ENCODE measurements at places on chromosomes 7 and 10.

- no peak for DNase-seq
Observed at GRCh38 chr10:12434277-12434676, 84.9 kb downstream of the CAMK1D start.

DNA sequence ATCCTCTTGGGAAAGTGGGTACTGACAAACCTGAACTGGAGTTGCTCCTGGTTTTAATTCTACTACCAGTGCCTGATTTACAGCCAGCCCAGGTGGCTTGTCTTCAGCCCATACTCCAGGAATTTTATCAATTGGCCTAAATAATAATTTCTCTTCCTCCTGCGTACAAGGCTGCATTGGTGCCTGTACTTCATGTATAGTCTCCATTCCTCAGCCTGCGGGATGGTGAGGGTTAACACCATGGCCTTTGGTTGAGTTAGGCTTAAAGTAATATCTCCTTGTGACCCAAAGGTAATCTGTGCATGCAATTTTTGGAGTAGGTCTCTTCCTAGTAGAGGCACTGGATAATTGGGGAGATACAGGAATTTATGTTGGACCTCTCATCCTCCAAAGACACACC lies 5.5 kb upstream of the ZNF117 start:
- DNase-seq = no peak

GRCh38 chr7:157124690-157125089 lies 14.0 kb upstream of the UBE3C start:
- no peak for DNase-seq

DNA sequence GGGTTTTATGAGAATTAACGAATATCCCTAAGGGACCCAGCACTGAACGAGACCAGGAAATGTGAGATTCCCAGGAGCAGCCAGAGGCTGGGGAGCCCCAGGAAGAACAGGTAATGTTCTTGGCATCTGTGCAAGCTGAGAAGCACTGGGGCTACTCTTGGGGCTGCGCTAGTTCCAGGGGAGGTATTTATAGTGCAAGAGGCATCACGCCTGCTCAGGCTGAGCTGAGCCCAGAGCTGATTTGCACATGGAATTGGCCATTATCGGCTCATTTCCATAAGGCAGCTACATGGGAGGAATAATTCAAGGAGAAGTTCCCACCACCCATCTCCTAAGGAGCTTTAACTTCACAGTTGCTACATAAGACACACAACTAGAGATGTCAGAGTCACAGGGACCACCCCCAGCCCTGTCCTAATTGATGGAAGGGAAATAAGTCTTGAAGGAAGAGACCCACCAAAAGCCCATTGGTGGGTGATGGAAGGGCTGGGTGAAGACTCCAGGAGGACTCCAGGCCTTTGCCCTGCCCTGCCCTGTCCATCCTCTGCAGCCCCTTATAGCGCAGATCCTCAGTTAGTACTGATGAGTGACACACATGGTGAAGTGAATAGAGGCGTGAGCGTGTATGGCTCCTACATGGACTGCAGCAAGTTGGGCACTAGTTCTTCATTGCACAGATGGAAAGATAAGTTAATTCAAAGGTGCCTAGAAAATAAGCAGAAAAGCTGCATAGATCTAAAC lies 178.9 kb downstream of the GRID1 start:
- DNase-seq = no peak

DNA sequence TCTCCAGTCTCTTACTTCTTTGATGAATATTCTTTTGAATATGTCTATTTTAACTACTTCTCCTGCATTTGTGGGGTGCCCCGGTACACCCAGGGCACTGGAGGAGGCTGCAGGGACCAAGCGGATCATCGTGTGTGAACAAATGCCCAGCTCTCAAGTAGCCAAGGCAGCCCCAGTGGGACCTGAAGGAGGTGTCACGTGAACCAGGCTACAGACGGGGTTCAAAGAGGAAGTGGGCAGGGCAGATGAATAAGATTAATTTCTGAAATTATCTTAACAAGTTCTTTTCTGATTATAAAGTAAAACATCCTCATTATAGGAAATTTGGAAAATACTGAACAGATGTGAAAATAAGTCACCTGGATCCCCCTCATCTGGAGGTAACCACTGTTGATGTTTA lies 78.4 kb upstream of the DUSP5 start:
- no peak for DNase-seq

GRCh38 chr7:130966246-130967009 lies 232.4 kb upstream of the KLF14 start:
- no peak for DNase-seq

DNA sequence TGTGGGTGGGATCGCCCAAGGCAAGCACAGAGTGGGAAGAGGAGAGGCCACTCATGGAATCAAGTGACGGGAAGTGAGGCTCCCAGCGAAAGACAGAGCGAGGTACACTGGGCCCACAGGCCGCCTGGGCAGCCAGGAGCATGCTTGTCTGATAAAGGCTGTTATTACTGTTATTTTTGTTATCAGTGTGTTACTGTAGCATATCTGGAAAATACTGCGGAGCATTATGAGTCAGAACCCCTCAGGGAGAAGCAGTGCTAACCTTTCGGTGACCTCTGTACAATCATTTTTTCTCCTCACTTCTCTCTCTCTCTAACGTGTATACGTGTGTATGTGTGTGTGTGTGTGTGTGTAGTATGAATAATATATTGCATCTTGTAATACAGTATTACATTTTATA lies 3.8 kb upstream of the TCERG1L start:
- DNase-seq = no peak

DNA sequence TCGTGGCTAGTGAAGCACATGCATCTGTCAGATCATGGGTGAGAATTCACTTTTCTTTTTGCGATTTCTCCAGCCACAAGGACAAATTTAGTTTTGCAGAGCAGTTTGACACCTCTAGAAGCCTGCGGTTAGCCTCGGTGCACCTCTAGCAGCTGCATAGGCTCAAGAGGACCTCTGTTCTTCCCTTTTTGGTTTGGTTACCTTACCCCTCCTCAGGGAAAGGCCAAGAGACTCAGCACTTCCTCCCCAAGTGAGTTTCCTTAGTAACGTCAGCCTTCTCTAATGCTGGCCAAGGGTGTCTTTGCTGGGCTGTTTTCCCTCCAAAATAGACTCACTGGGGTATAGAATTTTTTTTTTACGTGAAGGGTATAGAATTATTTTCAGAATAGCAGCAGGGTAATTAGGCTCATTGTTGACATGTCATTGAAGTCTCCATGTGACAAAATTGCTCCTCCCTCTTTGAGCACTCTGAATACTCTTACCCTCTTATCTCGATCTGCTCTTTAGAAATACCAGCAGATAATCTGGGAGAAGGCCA lies 97.8 kb downstream of the AUTS2 start:
- no peak for DNase-seq

- no peak for DNase-seq
Observed at GRCh38 chr7:89334797-89335196, 539.3 kb upstream of the TEX47 start.

DNA sequence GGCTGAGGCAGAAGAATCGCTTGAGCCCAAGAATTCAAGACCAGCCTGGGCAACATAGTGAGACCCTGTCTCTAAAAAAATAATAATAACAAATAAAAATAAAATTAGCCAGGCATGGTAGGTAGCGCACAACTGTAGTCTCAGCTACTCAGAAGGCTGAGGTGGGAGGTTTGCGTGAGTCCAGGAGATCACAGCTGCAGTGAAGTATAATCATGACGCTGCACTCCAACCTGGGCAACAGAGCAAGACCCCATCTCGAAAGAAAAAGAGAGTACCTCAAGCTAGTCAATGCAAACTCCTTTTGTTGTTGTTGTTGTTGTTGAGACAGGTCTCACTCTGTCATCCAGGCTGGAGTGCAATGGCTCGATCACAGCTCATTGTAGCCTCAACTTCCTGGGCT lies 34.0 kb upstream of the NFE2L3 start:
- no peak for DNase-seq

DNA sequence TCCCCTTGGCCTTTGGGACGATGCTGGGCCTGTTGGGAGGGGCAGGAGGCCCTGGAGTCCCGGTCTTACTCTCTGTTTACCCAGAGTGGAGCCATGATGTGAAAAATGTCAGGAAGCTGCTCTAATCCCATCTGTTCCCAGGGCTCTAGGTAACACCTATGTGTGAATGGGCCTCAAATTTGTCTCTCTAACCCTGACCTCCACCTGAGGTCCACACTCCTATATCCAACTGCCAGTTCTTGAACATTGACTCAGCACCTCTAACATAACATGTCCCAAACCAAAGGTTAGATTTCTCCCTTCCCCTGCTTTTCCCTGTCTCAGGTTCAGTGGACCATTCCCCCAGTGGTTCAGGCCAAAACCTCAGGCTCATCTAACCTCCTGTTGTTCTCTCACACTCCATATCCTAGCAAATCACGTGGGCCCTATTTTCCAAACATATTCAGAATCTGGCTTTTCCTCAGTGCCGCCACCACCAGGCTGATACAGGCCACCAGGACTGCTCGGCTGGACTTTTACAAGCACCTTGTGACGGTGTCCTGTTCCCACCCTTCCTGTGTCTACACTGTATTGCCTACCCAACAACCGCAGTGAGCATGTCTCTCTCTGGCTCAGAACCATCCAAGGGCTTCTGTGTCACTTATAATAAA lies 130.6 kb downstream of the ATXN7L1 start:
- no peak for DNase-seq

GRCh38 chr7:151087245-151088018 lies 1.2 kb downstream of the AGAP3 start:
- DNase-seq = no peak

DNA sequence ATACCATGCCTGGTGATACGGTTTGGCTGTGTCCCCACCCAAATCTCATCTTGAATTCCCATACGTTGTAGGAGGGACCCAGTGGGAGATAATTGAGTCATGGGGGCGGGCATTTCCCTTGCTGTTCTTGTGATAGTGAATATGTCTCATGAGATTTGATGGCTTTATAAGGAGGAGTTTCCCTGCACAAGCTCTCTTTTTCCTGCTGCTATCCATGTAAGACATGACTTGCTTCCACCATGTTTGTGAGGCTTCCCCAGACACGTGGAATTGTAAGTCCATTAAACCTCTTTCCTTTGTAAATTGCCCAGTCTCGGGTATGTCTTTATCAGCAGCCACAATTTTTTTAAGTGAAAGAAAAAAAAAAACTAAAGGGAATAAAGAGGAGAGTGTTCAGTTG lies 152.5 kb downstream of the ARHGAP12 start:
- DNase-seq = no peak

DNA sequence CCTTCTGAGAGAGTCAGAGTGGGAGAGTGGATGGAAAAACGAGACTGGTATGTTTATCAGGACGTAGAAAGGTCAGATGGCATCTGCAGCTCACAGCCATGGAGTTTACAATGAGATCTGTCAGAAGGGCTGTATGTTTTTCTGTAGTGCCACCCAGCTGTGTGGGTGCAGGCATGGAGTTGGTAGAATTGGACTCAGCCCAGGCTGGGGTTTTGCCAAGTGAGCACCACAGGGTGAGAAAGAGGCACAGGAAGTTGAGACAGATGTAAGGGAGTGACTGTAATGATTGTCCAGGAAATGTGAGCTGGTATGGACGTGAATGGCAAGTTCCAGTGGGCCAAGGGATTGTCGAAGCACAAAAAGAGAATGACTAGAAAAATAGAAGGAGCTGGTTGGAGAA lies 9.1 kb upstream of the ZYX start:
- DNase-seq = no peak

GRCh38 chr10:77463499-77463898 lies 174.1 kb downstream of the KCNMA1 start:
- DNase-seq = no peak

DNA sequence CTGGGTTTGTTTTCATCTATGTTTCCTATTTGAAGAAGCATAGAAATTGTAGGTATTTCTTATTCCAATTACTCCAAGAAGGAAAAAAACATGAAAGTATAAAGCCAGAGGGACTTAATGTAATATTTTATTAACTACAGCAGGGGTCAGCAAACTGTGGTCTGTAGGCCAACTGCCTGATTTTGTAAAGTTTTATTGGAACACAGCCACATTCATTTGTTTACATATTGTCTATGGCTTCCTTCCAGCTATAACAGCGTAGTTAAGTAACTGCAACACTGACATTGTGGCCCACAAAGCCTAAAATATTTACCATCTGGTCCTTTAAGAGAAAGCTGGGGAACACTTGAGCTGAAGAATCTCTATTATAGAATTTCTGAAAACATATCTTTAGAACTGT lies 306.2 kb downstream of the BICC1 start:
- no peak for DNase-seq

- no peak for DNase-seq
Observed at GRCh38 chr10:131825150-131825848, 75.5 kb upstream of the PPP2R2D start.

DNA sequence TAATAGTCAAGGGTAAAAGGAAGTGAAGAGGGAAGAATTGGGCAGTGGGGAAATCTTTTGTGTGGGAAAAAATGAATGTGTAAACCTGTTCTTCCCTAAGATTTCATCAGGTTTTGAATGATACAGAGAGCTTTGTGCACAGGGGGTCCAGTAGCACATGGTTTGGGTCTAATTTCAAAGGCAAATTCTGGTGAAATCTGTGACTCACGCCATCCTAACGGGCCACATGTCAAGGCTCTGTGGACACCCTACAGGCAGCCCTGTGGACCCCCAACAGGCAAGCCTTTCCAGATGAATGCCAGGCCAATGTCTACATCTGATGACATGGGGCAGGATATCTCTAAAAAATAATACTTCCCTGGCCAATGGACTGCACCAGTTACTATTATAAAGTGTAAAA lies 309.8 kb downstream of the PARD3 start:
- no peak for DNase-seq

- DNase-seq = no peak
Observed at GRCh38 chr10:72146071-72146470, 57.7 kb upstream of the SPOCK2 start.

- no peak for DNase-seq
Observed at GRCh38 chr7:22584179-22584578, 84.2 kb upstream of the STEAP1B start.

DNA sequence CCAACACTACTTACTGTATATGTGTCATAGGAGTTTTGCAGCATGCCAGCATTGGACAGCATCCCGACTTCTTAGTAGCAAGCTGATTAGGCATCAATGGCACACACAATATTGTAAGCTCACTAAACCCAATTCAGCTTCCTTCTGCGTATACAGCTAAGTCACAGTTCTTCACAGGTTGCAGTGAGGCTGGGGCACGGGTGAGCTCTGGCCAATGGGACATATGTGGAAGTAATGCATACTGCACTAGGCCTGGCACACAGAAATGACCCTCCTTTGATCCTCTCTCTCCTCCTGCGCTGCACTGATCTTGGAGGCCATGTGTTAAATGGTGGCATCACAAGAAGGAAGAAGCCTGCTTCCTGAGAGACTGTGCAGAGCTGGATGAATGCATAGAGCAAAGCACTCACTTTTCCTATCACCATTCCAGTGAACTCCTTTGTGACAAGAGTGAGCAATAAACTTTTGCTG lies 11.9 kb downstream of the RAB11FIP2 start:
- no peak for DNase-seq

DNA sequence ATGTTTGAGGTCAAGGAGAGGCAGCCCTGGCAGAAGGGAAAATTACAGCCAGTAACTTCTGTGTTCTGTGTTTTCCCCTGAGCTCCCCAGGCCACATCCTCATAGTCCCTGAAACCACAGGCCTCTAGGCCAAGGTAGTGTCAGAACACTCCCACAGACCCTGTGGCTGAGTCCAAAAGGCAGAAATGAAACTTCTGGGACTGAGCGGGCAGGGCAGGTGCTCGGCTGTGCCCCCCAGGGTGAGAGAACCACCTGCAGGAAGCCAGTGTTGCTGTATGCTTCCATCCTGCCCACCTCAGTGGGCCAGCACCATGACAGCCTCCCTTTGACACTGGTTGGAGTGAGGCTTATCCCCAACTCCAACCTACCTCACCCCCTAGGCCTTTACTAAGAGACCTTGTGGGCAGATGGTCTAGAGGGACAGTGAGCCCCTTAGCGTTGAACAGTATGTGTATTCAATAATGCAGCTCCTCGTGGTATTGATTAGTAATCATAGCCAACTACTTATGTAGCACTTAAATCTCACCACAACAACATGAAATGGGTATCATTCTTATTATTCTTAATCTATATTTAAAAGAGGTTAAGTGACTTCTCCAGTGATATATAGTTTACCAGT lies 30.3 kb downstream of the PIK3CG start:
- DNase-seq = no peak
